ENCODE measurements at places on chromosomes 3 and 15. TPM values are rescaled to one million over a fixed set of nuclear protein-coding genes. Genes with fewer than 3 reads are reported as not detected.

NME9 gene
- total RNA-seq, result not detected

GRCh38 chr3:9864200-9864927 is 15.7 kb downstream of the CIDEC start:
- DNase-seq, result peak; percentile 17

GRCh38 chr3:141294848-141295247 is 63.2 kb downstream of the PXYLP1 start:
- peak; percentile 76 for DNase-seq

DNA sequence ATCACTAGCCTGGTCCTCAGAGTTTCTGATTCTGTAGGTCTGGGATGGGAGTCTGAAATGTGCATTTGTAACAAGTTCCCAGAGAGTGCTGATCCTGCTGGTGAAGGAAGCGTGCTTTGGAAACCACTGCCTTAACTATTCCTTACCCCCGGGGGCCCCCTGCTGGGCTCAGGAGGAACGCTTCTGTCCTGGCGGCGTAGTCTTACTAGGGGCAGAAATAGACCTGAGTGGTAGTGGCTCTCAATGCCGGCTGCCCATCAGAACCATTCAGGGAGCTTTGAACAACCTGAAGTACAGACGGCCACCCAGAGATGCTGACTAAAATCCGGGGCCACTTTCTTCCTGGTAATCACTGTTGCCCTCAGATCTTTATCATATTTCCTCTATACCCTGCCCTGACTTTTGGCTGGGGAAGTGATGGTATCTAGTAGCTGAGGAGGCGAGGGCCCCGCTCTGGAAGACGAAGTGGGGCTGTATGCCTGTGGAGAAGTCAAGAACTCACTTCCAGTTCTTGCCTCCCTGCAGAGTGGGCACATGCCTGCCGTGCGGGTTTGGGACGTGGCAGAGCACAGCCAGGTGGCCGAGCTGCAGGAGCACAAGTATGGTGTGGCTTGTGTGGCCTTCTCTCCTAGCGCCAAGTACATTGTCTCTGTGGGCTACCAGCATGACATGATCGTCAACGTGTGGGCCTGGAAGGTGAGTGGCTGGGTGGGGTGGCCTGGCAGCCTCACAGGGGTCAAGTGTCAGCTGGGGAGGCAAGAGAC is 16.3 kb upstream of the JMJD7 start:
- DNase-seq, result peak; percentile 71

FAM81A gene
- 1.6 TPM for total RNA-seq

GRCh38 chr3:124291008-124291407 is 299.1 kb upstream of the ROPN1 start:
- no peak for DNase-seq

DNA sequence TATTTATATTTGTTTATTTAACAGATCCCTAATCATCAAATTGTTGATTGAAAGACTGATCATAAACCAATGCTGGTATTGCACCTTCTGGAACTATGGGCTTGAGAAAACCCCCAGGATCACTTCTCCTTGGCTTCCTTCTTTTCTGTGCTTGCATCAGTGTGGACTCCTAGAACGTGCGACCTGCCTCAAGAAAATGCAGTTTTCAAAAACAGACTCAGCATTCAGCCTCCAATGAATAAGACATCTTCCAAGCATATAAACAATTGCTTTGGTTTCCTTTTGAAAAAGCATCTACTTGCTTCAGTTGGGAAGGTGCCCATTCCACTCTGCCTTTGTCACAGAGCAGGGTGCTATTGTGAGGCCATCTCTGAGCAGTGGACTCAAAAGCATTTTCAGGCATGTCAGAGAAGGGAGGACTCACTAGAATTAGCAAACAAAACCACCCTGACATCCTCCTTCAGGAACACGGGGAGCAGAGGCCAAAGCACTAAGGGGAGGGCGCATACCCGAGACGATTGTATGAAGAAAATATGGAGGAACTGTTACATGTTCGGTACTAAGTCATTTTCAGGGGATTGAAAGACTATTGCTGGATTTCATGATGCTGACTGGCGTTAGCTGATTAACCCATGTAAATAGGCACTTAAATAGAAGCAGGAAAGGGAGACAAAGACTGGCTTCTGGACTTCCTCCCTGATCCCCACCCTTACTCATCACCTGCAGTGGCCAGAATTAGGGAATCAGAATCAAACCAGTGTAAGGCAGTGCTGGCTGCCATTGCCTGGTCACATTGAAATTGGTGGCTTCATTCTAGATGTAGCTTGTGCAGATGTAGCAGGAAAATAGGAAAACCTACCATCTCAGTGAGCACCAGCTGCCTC is 14.7 kb downstream of the THBS1 start:
- peak; percentile 16 for DNase-seq

NLGN1 gene
- total RNA-seq, result 6.0 TPM

- no peak for DNase-seq
Observed at GRCh38 chr3:154786724-154787123, 293.4 kb upstream of the MME start.

CLDN1 gene
- total RNA-seq, result 7.3 TPM

CFAP44 gene
- total RNA-seq, result 4.9 TPM

TYRO3 gene
- total RNA-seq, result 3.9 TPM

ATP10A gene
- 7.5 TPM for total RNA-seq

SLC6A1 gene
- total RNA-seq, result not detected

DNA sequence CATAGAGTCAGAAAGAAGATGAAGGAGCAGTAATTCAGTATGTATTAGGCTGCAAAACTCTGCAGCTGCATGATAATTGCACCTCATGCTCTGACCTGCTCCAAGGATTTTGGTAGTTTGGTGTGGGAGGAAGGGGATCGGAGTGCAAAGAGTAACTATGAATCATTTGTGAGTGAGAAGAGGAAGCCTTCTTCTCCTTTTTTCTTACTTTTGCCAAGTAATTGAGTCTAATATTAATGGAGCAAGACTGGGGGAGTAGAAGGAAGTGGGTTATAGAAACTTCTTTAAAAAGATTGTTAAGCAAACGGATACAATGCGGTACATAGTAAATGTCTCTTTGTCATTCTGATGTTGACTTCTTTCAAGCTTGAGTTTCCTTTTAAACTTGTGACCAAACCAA is 276.5 kb downstream of the EDEM1 start:
- DNase-seq, result no peak

DNA sequence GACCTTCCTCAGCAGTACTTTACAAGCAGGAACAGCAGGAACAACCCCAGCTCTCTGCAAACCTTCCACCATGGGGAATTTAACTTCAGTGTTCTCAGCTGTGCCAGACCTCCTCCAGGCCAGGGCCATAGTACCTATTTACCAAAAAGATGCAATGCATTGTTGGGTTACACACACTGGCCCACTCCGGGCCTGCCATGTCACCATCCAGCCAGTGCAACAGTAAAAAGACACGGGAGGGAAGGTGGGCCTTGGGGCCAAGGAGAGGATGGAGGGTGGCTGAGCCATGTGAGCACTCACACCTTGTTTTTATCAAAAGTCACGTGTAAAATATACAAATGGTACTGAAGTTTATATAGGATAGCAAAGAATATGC is 157.0 kb downstream of the GABRB3 start:
- no peak for DNase-seq

IQCH gene
- 3.2 TPM for total RNA-seq

DNA sequence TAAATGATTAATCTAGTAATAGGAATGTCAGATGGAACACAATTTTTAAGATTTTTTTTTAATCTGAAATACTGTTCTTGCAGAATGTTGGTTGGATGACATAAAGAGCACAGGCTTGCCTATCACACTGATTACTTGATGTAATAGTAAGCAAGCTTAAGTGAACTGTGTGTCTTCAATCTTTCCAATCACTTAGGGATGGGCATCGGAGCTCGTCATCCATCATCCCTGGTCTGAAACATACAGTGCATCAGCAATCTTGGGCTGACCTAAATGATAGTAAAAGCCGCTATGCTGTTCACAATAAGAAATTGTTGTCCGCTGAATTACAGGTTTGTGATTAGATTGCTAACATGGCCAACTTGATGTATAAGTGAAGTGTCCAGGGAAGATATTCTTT is 195.8 kb downstream of the WDR72 start:
- no peak for DNase-seq

WDR72 gene
- 0.17 TPM for total RNA-seq

TPRG1 gene
- total RNA-seq, result 0.54 TPM

LSAMP gene
- 17.6 TPM for total RNA-seq

DNA sequence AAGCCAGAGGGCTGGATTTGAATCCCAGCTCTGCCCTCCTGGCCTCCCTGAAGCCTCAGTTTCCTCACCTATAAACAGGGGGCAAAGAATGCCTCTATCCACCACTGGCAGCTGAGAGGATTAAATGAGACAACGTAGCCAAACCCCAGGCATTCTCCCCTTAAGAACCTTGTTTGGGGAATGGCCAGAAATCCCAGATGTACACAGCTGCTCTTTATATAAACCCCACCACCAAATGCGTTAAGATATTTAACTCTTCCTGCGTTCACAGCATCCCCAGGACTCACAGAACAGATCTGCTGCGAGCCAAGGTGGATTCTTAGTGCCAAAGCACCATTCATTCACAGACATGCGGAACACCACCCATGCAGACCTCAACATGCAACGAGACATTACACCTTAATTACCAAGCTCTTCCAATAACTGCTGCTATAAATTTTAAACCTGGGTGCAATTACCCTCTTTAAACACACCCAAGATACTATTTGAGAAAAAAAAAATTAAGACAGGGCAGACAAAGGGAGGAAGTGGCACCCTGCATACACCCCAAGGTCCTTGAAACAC is 5.2 kb downstream of the TLE3 start:
- DNase-seq, result no peak

- DNase-seq, result no peak
Observed at GRCh38 chr3:72794079-72794478, 54.2 kb downstream of the SHQ1 start.

OIP5 gene
- total RNA-seq, result 67.7 TPM

GRCh38 chr3:14962762-14963161 is 15.4 kb downstream of the NR2C2 start:
- peak; percentile 13 for DNase-seq

DGKG gene
- 20.5 TPM for total RNA-seq

GRCh38 chr3:182482705-182483104 is 310.6 kb upstream of the ATP11B start:
- no peak for DNase-seq

DNA sequence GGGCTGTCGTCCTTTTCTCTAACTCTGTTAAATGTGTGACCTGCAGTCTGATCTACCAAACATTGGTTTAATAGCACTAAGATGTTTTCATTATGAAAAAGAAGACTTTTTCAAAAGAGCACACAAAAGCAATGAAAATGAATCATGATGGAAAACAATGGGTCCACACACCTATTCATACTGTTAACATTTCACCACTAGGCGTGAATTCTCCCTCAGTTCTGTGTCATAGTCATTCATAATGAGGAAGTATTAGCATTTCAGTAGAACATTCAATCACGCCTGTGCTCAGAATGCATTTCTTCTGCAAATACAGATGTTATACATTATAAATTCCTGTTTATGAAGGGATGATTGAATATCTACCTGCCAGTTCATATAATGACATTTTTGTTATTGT is 35.9 kb downstream of the EIF4E3 start:
- no peak for DNase-seq

DNA sequence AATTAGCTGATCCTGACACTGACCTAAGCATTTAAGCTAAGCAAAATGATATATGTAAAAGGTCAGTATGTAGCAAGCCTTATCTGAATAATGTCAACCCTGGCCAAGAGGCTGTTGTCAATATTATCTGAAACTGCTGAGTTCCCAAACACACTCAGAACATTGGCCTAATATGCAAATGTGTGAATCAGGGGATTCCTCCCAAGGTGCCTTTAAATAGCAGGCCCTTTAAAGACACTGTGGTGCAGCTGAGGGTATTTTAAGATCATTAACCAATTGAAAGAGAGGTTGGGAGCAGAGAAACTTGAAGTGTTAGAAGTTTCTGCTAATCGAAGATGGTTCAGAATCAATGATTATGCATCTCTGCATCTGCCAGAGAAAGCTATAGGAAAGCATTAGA is 207.0 kb downstream of the NTRK3 start:
- no peak for DNase-seq

CCR5 gene
- total RNA-seq, result not detected

RBP2 gene
- total RNA-seq, result not detected

ADGRG7 gene
- total RNA-seq, result not detected

IGSF10 gene
- not detected for total RNA-seq

- peak; percentile 81 for DNase-seq
Observed at GRCh38 chr3:124584552-124585391, 145.5 kb upstream of the UMPS start.

GRCh38 chr15:27091270-27091940 is 120.4 kb downstream of the GABRG3 start:
- DNase-seq, result peak; percentile 11

DNA sequence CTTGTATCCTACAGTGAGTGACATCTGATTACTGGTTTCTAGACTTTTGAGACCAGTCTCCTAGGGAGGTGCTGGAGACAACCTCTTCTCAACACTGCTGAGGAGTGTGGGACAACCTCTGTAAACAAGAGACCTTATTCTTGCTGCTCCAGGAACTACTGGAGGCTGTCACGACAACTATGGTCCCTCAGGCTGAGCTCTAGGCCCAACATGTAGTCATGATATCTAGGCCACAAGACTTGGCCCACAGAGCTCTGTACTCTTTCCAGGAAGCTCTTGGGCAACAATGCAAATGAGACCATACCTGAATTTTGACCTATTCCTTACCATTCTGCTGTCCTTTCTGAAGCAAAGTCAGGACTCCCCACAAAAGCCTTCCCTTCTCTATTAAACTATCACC is 24.3 kb upstream of the HEG1 start:
- DNase-seq, result no peak

DAPK2 gene
- total RNA-seq, result 1.5 TPM

RAD54L2 gene
- 10.2 TPM for total RNA-seq

IGF1R gene
- total RNA-seq, result 6.2 TPM

TTLL13 gene
- total RNA-seq, result 0.06 TPM

SEMA3F gene
- total RNA-seq, result 1.4 TPM

GRCh38 chr3:143627336-143627735 is 220.9 kb downstream of the SLC9A9 start:
- peak; percentile 4 for DNase-seq

DNA sequence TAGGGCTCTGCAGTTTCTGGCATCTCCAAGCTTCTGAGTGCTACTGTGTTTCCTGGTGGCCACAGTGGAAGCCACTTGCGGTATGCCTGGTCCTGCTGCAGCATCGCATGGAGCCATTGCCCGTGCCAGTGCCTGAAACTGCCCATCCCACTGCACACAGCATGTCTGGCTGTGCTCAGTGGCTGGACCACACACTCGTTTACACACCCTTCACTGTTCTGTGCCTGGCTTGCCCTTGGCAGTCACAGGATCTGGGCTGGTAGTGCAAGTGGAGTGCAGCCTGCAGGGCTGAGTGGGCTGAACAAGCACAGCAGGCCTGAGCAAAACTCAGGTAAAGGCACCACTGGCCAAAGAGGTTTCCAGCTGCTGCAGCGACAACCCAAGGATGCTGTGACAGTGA is 600.0 kb downstream of the SI start:
- DNase-seq, result no peak
